ENCODE measurements at places on chromosomes 2 and 18.

DNA sequence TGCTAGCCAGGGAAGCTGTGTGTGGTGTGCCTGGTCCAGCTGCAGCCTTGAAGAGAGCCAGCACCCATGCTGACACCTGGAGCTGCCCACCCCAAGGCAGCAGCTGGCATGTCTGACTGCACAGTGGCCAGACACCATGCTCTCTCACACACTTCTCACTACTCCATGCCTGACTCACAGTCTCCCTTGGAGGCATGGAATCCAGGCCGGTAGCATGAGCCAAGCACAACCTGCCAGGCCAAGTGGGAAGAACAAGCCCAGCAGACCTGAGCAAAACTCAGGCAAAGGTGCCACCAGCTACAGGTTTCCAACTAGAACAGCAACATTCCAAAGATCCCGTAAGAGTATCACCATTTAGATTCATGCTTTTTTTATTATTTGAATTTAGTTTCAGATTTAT is 625.3 kb upstream of the LRRTM4 start:
- DNase-seq = peak; percentile 69

DNA sequence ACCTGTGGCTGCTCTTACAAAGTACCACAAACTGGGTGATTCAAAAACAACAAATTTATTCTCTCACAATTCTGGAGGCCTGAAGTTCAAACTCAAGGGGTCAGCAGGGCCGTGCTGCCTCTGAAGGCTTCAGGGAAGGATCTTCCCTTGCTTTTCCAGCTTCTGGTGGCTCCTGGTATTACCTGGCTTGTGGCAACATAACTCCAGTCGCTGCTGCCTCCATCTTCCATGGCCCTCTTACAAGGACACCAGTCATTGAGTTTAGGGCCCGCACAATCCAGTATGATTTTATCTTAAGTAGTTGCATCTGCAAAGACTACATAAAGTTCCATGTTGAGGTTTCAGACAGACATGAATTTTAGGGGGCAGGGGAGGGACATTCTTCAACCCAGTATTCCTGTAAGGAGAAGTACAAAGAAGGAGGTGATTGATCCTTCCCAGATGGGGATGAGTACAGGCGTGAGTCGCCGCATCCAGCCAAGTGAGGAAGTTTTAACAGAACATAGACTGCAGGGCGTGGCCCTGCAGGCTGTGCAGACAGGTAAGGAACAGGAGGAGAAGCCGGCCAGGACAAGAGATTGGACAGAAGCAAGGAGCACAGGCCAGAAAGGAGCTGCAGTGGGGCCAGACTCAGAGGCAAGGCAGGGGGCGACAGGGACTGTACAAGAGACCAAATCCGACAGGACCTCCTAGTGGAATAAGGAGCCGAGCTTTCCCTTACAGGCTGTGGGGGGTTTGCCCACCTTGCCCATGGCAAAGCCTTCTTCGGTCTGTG is 44.4 kb upstream of the BZW1 start:
- no peak for DNase-seq

- no peak for DNase-seq
These were observed 22.1 kb upstream of the CCDC150 start for GRCh38 chr2:196617430-196617829.

DNA sequence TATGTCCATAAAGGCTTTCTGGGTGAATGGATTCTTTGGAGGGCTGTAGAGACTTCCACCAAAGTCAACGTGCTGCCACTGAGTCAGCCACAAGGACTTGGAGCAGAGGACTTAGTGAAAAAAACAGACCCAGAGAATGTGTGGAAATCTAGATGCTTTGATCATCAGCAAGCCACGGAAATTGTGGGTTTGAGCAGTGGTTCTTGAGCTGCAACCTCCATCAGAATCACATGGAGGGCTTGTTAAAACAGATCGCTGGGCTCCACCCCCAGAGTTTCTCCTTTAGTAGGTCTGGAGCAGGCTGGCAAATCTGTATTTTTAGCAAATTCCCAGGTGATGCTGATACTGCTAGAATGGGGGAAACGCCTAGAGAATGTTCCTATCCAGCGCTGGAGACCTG is 95.3 kb downstream of the RBM43 start:
- no peak for DNase-seq

DNA sequence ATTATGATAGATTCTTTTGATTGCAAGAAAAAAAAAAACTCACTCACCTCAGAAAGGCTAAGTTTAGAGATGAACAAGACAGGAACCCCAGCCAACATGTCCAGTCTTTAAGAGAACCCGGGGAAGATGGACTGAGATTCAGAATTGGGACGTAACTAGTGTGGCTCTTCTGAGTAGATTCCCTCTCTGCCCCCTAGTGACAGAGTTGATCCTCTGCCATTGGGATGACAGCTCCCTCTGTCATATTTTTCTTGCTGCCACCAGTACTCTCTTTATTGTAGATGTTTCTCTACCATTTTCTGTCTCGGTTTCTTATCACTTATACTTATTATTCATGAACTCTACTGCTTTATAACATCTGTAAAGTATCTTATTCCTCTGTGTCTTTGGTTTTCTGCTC is 77.7 kb downstream of the GULP1 start:
- DNase-seq = peak; percentile 62

- DNase-seq = no peak
These were observed 78.6 kb downstream of the FAM228A start for GRCh38 chr2:24253303-24253919.

DNA sequence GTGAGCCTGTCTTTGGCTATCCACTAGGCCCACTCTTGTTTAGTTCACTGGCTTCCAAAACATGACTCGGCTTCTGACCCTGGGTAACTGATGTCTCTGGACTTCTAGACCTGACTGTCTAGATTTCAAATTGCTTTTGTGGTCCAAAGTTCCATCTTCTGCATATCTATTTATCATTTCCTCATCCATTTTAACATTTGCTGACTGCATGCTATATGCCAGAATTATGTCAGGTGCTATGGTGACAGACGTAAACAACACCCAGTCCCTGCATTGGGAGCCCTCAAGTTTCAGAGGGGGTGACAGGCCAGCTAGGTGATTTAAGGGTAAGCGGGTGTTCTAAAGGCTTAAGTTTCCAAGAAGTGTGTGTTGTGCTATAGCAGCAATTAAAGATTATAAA is 140.9 kb downstream of the PIEZO2 start:
- DNase-seq = no peak

GRCh38 chr2:62293490-62294271 is 97.8 kb downstream of the B3GNT2 start:
- DNase-seq = peak; percentile 99

DNA sequence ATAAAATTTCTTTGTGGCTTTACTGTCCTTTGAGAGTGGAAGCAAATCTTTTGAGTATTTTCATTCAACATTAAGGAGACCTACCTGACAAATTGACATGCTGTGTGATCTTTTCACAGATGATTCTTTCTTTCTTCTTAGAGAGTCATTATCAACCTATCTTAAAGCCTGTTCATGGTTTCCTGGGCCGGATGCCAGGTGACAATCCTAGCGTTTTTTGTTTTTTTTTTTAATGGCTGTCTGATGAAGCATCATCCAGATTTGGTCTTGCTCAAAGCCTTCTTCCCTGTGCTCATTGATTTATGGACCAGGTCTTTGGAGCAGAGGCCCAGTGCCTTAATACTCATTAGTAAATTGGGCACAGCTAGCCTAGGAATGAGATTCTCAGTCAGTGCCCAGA is 9.8 kb upstream of the MGAT5 start:
- DNase-seq = no peak

- no peak for DNase-seq
These were observed 61.3 kb downstream of the EFEMP1 start for GRCh38 chr2:55862246-55862645.

GRCh38 chr2:197033222-197033621 is 106.7 kb upstream of the PGAP1 start:
- no peak for DNase-seq

GRCh38 chr2:214801068-214801467 is 8.4 kb downstream of the BARD1 start:
- DNase-seq = no peak

DNA sequence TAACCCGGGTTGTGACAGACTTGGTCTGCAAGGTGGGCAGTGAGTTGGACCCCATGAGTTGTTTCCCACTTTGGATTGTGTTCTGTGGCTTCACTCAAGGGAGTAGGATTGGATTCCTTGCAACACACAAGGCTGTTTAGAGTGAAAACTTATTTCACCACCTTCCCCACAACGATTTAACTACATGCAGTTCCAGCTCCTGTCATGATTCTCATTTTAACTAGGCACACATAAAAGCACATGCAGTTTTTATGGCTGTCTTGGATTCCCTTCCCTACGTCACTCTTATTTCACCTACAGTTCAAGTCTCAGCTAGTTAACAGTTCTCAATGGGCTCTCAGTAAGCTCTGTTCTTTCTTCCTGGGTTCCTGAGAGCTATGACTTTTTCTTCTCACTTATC is 15.9 kb downstream of the EFEMP1 start:
- DNase-seq = no peak

DNA sequence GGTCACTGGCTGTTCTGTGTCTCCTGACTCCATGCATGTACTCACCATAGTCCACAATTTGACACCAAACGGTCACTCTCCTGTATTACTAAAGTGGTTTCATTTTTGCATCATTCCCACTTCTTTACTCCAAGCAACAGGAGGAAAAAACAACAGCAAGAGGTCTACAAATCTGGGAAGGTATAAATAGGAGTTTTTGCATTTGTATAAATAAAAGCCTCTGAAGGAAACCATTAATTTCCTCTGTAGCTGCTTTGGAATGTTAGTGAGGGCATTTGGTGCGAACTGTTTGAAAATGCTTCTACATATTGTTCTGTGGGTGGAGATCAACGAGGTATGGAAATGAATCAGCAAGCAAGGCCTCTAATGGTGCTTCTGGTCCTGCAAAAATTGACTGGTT is 148.5 kb upstream of the DLX2 start:
- no peak for DNase-seq

GRCh38 chr2:127563458-127564428 is 28.3 kb downstream of the MYO7B start:
- no peak for DNase-seq

DNA sequence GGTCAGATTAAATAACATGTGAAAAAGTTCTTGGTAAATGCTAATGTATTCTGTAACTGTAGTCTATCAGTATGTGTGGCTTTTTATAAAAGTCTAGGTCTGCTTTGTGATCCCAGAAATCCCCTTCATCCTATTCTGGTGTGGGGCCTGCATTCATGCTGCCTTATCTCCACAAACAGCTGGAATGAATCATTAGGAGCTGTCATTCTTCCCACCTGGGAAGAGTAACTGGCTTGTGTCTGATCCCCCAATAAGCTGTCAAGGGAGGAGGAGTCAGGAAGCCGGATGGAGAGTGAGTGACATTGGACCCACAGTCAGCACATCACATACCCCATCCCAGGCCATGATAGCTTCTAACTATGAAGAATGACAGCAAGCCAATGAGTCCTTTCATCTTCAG is 81.1 kb upstream of the EPHA4 start:
- no peak for DNase-seq

DNA sequence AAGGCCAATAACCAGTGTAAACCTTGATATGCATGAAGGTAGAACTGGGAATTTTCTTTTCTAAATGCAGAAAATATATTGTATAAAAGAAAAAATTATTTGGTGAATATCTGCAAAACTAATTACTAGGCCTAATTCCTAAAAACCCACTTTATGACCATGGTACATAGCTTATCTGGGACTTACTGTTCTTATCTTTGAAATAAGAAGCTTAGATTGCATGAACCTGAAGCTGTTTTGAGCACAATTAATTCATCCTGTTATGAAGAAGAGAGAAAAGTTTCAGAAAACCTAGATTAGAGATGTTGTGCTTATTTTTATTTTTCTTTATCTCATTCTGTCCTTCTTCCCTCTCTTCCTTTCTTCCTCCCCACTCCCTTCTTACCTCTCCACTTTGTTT is 235.0 kb downstream of the GULP1 start:
- no peak for DNase-seq

GRCh38 chr2:15242936-15243461 is 318.1 kb downstream of the NBAS start:
- DNase-seq = no peak

GRCh38 chr2:2590841-2591541 is 259.9 kb upstream of the MYT1L start:
- DNase-seq = peak; percentile 32

DNA sequence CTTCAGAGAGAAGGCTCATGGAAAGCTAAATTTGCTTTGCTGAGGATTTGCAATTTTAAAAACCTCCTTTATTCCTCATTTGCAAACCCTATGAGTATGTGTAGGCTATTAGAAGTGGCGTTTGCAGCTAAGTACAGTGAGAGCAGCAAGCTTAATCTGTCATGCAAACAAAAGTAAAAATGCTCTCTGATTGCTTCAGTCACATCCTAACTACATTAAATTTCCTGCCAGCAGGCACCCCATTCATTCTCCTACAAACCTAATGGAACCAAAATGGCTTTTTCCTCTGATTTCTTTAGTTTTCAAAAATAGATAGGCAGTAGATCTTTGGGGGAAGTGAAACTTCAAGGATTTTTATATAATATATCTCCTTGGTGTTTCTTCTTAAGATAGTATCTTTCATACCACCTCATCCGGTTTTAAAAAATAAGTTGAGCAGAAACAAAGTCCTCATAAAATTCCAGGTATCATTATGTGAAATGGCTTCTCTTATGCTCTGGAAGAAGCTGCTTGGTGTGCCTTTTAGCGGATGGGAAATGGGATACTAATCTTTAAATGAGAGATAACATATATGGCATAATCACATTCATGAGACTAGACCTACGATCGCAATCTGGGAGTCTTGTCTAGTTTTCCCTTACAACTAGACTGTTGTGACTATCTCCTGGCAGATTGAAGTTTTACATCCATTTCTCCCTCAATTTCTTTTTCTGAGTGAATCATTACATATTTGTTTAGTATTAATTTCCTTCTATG is 49.1 kb downstream of the CLIP4 start:
- DNase-seq = no peak

GRCh38 chr2:223870840-223871611 is 33.6 kb upstream of the AP1S3 start:
- no peak for DNase-seq

- no peak for DNase-seq
These were observed 263.2 kb downstream of the TGIF1 start for GRCh38 chr18:3713166-3713565.

DNA sequence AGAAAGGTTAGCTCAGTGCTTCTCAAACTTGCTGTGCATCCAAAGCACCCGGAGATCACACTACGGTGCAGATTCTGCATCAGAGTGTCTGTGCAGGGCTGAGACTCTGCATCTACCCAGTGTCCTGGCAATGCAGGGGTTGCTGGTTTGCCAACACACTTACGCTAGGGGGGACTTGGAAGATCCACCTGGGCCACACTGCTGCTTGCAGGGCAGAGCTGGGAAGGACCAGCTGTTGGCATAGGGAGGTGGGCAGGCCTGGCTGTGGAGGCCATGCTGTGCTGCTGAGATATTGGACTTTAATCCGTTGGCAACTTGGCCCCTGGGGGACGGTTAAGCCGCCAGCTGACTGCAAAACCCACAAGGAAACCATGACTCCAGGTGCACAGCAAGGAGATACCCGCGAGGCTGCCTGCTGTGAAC is 397.6 kb upstream of the HS6ST1 start:
- DNase-seq = no peak

DNA sequence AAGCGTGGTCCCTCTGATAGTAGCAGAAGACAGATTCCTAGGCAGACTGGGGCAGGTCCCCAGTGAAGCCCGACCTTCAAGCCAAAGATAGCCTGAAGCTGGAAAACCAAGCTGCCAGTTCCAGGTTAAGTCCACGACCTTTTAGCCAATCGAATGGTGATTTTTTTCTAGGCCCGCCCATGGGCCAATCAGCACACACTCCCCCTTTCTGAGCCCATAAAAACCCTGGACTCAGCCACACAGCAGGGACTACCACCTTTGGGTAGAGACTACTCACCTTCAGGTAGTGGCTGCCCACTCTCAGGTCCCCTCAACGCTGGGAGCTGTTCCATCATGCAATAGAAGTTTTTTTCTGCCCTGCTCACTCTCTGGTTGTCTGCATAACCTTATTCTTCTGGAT is 14.5 kb upstream of the ADI1 start:
- DNase-seq = peak; percentile 66
